Left renal cortex interstitium (tissue), 4 donors: ENCODE measurements at places on chromosomes 16 and 17.

DNA sequence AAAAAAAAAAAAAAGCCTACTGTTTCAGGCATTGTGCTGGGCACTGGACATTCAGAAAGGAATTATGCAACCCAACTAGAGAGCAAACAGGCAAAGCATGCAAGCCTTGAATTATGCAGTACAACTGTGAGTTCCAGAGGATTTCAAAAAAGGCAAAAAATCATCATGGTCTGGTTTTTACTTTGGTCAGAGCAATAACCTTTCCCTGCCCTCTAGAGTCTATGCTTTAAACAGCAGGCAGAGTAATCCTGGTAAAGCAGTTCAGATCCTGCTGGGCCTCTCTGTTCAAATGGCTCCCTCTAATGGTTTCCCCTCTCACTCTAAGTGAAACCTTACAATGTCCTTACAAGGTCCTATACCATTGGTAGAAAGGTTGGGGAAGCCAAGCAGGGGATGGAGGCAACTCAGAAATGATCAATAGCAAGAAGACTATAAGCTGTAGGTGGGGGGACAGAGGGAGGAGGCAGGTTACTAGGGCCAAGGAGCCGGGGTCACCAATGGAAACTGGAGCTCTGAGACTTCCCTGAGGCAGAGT is 4.6 kb upstream of the TAF15 start:
- DNase-seq = no peak

GRCh38 chr16:35691057-35691456 is 2231.6 kb downstream of the TP53TG3F start:
- no peak for DNase-seq

DNA sequence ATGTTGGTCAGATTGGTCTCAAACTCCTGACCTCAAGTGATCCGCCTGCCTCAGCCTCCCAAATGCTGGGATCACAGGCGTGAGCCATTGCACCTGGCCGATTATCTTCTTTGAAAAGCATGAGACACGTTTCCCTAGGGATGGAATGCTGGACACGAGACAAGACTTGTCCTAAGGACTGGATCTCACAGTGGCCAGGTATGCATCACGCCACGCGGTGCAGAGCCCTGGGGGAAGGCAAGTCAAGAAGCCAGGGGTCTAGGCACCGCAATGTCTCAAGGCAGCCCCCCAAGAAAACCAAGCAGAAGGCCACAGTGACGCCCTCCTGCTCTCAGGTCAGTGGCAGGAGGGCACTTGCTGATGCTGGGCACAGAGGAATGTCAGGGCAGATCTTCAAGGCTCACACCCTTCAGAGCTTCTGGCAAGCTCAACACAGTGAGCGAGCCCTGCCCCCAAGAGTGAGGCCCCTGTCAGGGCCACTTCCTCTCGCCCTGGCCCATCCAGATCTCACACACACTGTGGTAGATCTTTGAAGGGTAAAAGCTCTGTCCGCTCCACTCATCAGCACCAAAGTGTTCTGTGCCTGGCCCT is 134.7 kb downstream of the ZNF778 start:
- no peak for DNase-seq

- no peak for DNase-seq
Observed at GRCh38 chr16:73605309-73605708, 557.4 kb upstream of the ZFHX3 start.

GRCh38 chr16:77951788-77952187 is 70.6 kb upstream of the CLEC3A start:
- no peak for DNase-seq

- no peak for DNase-seq
Observed at GRCh38 chr17:70270554-70270953, 101.2 kb downstream of the KCNJ2 start.

- no peak for DNase-seq
Observed at GRCh38 chr16:56022818-56023217, 147.6 kb upstream of the CES5A start.

DNA sequence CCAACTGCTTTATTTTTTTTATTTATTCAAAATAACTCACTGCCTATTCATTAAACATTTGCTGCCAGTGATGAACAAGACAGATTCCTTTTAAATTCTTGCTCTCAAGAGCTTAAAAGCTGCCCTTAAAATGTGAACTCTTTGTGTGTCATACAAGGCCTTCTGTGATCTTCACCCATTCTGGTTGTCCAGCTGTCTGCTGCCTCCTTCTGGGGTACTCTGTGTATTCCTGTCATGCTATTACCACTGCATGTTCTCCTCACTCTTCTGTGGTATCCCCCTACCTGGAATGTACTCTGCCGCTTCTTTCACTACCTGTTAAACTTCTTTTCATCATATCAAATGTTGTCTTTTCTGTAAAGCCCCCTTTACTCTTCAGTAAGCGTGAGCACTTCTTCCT is 165.8 kb downstream of the CHD9 start:
- no peak for DNase-seq

DNA sequence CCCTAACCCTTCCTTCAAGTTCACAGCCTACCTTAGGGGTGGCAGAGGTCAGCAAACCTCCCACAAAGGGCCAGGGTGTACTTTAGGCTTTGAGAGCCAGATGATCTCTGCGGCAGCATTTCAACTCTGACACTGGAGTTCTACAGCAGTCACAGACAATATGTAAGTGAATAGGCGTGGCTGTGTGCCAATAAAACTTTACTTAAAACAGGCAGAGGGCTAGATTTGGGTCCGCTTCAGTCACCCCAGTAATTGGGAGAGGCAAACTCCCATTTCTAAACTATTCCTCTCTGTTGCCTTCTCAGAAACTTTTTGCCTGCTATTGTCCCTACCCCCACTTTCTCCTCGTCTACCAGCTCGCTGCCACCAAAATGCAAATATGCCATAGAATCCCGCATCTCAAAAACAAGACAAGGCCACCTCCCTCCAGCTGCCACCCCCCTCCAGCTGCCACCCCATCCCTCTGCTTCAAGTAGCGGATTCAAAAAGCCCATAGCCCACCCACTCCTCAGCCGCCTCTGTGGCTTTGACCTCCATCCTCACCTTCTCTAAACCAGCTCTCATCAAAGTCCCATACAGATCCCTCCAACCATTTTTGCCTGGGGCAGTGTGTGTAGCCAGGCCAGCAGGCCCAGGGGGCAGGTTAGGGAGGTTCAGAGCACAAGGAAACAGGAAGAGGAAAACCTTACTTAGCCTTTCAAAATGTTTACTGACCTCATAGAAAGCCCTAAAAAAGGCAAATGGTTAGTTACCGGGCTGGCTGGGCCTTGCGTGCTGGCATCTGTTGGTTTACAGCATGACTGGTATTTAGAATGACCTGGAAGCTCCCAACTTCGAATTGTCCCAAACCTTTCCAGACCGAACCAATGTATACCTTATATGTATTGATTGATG is 19.9 kb upstream of the DNAH17 start:
- DNase-seq = no peak

DNA sequence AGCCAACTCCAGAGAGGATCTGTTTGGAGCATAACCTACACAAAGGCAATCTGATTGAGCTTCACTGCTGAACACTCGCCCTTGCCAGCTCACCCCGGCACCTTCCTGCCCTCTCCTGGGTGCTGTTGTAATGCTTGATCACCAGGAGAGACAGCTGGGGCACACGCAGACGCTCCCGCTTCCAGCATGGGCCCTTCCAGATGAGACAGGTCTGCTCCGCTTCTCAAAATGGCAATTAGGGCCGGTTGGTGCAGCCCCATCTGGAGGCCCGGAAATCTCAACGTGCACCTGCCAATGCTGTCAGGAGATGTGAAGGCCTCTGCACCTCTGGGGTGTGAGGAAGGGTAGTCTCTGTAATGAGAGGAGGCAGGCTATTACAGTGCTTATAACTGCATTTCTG is 206.1 kb downstream of the ABCC12 start:
- DNase-seq = no peak
